BJ (cell line): ENCODE measurements at places on chromosomes 13 and 19.

DNA sequence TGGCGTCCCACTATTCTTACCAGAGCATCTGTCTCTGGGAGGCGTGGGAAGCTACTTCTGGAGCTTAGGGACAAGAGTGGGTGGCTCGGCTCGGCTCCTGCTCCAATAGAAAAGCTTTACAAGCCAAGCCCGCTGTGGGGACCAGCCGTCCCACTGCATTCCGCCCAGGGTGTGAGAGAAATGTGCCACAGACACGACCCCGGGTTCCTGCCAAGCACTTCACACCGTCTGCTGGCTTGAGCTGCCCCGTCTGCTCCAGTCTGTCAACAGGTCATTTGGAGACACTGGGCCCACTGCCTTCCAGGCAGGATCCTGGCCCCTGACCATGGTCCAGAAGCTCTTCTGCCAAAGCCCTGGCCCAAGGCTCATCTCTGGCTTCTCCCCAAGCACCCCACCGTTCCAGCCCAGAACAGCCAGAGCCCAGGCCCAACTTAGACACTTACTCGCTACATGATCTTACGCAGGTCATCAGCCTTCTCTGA lies 6.5 kb upstream of the FKRP start:
- no peak for DNase-seq

DNA sequence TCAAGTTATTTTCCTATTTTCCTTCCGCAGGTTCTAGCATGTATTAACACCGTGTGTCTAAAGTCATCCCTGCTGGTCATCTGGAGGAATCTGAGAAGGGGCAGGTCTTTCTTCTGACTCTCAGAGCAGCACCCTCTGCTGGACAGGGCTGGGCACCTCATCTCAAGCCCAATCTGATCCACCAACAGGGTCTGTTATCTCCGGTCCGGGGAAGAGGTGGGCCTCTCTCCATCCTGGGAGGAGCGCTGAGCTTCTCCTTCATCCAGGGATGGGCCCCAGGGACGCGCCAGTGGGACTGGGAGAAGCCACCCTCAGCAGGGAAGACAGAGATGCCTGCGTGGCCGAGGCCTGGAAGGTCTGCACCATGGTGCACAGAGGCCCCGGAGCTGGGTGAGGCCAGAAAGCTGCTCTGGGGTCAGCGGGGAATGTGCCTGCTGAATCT lies 26.0 kb upstream of the ZNF331 start:
- DNase-seq = no peak

- DNase-seq = no peak
These were observed 8.4 kb downstream of the PPP1R14A start for GRCh38 chr19:38247734-38248268.

- DNase-seq = no peak
These were observed 1.2 kb downstream of the AP3D1 start for GRCh38 chr19:2149980-2150793.

DNA sequence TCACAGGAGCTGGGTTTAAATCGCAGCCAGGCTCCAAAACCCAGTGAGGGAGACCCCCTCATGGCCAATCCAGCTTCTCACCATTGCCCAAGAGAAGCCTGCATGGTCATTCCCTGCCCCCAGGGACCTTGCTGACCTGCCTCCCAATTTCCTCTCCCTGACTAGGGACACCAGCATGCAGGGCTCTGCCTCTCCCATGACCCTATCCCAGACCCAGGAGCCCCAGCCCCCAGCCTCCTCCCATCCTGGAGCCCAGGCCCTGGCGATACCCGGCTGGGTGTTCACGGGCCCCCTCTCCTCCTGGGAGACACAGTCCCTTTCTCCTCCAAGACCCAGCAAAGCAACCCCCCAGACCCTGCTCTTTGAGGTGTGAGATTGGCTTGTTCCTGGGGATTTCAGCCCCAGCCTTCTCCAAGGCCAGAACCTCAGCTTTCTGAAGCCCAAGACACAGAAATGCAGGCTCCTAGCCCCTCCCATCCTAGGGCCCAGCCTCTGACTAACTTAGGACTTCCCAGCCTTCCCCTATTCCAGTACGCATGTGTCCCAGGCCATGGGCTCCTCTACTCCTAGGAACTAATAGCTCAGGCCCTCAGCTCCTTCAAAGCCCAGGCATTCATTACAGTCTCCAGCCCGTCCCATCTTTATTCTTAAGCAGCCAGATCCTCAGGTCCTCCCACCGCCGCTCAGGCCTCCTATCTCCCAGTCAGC lies 1.1 kb downstream of the GYS1 start:
- DNase-seq = no peak

GRCh38 chr19:46975011-46975924 lies 44.4 kb upstream of the NPAS1 start:
- DNase-seq = no peak

- DNase-seq = no peak
These were observed 30.8 kb downstream of the CBY2 start for GRCh38 chr13:45732916-45733315.
